ENCODE measurements at places on chromosomes 13 and 19. TPM values are rescaled to one million over a fixed set of nuclear protein-coding genes. Genes with fewer than 3 reads are reported as not detected.

DNA sequence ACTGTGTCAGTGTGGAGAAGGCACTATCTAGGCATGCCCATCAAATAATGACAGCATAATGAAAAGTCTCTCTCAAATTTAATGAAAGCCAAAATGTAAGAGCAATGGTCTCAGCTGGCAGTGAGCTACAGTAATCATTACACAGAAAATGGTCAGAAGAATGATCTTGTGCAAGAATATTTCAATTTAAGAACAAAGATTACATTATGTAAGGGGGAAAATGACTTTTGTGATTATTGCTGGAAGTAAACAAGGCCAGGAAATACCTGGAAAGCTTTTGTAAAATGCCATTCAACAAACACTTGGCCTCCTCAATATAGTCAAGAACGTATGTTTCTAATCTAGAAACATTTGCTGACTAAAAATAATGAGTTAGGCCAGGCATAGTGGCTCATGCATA, 89.1 kb downstream of the CAB39L start:
- no peak for DNase-seq

- no peak for DNase-seq
These were observed 249.8 kb downstream of the DCLK1 start for GRCh38 chr13:35881360-35881759.

DNA sequence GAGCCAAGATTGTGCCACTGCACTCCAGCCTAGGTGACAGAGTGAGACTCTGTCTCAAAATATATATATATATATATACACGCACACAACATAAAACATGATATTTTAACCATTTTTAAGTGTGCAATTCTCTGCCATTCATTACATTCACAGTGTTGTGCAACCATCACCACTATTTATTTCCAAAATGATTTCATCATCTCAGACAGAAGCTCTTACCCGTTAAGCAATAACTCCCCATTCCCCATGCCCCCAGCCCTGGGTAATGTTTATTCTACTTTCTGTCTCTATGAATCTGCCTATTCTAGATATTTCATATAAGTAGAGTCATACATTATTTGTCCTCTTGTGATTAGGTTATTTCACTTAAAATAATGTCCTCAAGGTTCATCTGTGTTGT, 20.3 kb downstream of the WDR88 start:
- DNase-seq = no peak

DNA sequence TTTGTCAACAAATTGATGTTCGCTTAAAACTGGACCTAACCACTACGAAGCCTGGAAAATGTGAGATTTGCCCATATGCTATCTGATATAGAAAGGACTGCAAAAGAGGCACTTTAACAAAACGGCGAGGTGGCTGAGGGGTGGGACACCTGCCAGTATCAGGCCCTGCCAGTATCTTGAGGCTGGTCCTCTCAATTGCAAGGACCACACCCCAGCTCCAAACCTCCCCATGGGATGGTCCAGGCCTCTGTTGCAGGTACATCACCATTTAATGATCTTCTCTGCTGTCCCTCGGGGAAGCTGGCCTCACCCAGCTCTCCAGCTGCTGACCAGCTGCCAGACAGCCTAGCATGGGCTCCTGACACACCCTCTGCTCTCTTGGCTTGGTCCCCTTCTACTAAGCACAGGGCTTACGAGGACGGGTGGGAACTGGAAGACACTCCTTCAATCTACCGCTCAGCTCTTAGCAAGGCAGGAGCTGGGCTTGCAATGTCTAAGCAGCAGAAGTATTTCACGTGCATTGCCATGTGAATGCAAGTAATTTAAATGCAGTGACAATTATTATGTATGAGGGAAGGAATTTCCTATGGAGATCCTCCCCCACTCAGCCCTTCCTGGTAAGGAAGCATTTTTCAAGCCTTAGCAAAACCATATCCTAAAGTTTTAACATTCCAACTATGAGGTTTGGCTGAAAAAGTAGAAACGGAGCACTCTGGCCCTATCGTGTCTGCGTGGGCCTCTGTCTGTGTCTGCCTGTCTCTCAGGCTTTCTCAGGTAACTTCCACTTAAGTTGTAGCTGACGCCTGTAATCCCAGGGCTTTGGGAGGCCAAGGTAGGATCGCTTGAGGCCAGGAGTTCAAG, 63.9 kb downstream of the LATS2 start:
- no peak for DNase-seq

DNA sequence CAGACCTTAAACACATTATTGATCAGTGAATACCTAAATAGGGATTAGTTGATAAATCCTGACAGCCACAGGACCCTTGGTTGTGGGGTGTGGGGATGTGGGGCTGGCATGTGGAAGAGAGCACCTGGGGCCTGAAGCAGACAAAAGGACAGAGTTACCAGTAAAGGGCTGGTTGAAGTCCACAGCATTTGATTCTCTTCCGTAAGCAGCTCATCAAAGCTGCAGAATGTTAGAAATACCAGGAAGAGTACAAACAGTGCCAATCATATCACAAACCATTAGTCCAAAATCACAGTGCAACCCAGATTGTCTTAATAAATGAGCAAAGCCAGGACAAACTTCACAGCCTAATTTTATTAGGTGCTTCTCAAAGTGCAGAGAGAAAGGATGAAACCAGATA, 92.5 kb upstream of the KL start:
- no peak for DNase-seq

GRCh38 chr19:51501594-51502263, at the start of gene SIGLEC12:
Gene SIGLEC12 (minus strand): TSS chr19:51501800. CDS start chr19:51501733, 67 bp downstream.
- DNase-seq = no peak

DNA sequence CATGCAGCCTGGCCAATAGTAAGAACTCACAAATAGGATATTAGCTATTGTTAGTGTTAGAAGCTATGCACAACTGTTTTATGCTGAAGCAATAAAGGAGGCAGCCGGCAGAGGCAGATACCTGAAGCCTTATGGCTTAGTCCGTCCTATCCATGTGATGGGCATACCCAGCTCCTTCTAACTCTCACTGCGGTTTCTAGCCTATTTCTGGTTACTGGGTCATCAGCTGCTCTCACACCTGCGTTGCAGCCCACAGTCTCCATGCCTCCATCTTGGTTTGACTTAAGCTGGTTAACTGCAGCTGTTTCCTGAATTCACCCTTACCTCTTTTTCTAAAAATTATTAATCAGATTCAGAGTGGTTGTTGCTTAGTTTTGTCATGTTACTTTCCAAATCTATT, 40.5 kb upstream of the CNMD start:
- DNase-seq = no peak

DNA sequence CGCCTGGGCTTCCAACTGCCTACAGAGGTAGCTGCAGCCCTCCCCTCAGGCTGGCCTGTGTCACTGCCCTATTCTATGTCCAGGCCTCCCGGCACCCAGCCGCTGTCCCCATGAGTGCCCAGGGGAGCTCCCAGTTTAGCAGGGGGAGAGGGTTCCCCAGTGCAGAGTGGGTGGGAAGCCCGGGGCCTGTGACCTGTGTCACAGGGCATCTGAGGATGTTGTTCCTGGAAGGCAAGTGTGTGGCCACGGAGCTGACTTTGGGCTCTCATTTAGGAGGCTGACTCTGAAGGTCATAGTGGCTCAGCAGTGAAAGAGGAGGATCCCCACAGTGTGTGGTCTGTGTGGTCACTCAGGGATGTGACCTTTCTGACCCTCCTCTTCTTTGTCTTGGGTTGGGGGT, 25.1 kb downstream of the PPP1R37 start:
- DNase-seq = no peak

DNA sequence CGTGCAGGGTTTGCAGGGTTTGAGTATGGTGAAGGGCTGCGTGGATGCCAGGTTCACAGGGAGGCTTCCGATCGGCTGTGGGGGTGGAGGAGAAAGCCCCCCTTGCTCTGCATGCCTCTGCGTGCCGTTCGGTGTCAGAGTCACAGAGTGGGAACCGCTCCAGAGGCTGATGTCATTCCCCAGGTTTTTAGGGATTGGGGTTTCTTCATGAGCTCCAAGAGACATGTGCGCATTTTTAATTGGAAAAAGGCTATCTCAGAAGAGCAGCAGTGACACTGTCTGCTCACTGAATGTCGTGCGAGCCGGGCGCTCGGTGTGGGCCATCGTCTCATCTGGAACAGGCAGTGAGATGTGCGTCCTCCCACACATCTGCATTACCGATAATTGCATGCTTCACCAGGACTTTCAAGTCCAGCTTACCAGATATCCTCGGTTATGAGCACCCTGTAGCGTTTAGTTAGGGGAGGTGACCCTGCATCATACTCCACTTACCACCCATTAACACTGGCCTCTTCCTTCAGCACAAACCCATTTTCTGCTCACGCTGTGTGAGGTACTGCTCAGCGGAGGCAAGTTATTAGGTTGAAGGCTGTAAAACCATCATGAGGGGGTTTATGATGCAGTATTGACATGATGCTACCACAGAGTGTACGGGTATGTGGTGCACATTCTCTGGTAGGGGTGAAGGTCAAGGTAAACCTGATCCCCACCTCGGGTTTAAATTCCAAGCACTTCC, 1.7 kb downstream of the MCF2L start:
- DNase-seq = peak; percentile 31

DNA sequence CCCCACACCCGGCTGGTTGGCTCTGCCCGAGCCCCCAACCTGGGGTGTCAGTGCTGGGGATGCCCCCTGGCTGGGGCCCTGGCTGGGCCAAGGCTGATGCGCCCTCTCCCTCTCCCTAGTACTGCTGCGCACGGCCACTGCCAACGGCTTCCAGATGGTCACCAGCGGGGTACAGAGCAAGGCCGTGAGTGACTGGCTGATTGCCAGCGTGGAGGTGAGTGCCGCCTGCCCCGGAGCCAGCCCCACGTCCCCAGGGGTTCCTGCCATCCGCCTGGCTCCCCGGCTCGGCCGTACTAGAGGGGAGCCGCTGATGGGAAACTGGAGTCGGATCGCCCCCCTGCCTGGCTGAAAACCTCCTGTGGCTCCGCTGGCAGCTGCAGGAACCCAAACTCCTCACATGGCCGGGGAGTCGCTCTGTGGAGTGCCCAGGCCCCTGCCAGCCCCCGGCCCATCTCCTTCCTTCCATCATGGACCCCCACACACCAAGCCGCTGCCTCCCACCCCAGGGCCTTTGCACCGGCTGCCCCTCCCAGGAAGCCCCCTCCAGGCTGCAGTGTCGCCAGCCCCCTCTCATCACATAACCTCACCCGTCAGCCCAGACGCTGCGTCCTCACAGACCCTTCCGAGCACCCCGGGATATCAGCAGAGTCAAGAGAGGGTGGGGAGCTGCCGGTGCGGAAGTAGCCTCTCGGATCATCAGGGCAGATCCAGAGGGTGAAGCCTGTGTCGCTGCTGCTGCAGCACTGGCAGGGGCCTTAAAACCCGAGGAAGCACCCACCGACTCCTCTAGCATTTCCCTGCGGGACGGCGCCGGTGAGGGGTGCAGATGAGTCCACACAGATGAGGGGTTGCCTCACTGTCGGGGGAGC, 10.6 kb downstream of the NCLN start:
- no peak for DNase-seq

GRCh38 chr19:48878196-48879024, 6.2 kb downstream of the PPP1R15A start:
- DNase-seq = no peak

GRCh38 chr19:18987456-18987855, 45.9 kb downstream of the SUGP2 start:
- DNase-seq = no peak

- DNase-seq = no peak
These were observed 102.7 kb downstream of the SIPA1L3 start for GRCh38 chr19:38009650-38010242.

DNA sequence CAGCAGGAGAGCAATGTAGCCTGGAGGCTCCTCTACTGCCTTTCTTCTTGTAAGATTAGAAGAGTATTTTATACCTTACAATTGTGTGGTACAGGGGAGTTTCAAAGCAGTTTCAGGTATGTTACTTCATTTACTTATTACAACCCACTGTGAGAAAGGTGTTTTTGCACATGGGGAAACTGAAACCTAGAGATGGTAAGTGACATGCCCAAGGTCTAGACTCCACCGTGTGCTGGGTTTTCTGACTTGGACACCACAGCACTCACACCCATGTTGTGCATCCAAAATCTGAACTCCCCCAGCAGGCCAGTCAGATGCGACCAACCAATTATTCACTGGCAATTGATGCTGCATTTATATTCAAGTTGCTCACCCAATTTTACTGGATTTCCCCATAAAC, 22.8 kb downstream of the ERICH6B start:
- no peak for DNase-seq

GRCh38 chr13:98022210-98022609, 68.7 kb downstream of the IPO5 start:
- DNase-seq = no peak

DNA sequence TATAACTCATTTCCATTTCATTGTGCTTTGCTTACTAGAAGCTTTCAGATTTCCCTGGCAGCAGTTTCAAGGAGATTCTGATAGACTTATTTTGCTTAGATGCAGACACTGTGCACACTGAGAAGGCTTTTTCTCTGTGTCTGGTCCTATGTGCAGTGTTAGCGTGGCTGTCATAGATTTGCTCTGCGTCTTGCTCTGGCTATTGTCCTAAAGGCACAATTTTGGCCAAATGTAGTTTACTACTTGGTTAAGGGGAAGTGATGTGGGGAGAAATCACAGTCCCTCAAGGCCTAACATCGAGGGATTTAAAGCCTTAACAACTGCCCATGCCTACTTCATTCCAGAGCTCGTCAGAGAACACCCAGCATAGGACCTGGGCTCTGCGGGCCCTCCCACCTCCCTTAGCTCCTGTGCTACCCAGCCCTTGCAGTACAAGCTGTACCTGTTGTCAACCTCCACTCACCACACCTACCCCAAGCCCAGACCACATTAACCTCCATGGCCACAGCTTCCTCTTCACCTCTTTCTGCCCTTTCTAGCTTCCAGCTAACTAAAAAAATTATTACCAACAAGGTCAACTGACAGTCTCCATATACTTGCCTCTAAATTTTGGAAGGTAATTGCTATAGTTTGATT, 38.9 kb upstream of the KATNAL1 start:
- DNase-seq = no peak

FKBP8 gene
- 201 TPM for total RNA-seq

LAIR1 gene
- 87.8 TPM for total RNA-seq

DCT gene
- not detected for total RNA-seq

CDX2 gene
- not detected for total RNA-seq

Data from upper lobe of right lung (tissue), 1 donor.